T-helper 1 cell (primary cell): ENCODE measurements at places on chromosomes 1 and 21.

GRCh38 chr1:17558541-17558940, 19.0 kb downstream of the ARHGEF10L start:
- no peak for DNase-seq

GRCh38 chr1:238581332-238581731, 690.6 kb upstream of the ZP4 start:
- DNase-seq = no peak

DNA sequence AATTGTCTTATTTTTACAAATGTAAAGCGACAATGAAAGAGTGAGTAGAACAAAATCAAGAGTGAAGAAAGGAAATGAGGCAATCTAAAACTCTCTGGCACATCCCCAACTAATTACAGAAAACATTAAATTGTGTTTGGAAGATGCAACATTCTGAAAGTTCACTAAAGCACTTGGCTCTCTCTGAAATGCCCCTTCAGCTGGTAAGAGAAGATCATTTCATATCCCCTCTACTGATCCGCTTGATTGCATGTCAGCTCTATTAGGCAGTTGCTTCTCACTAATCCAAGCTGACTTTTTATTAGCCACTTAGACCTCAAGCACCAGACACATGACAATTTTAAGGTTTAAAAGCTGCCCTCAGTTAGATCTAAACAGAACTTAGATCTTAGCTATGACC, 262.8 kb upstream of the PRMT6 start:
- DNase-seq = no peak

DNA sequence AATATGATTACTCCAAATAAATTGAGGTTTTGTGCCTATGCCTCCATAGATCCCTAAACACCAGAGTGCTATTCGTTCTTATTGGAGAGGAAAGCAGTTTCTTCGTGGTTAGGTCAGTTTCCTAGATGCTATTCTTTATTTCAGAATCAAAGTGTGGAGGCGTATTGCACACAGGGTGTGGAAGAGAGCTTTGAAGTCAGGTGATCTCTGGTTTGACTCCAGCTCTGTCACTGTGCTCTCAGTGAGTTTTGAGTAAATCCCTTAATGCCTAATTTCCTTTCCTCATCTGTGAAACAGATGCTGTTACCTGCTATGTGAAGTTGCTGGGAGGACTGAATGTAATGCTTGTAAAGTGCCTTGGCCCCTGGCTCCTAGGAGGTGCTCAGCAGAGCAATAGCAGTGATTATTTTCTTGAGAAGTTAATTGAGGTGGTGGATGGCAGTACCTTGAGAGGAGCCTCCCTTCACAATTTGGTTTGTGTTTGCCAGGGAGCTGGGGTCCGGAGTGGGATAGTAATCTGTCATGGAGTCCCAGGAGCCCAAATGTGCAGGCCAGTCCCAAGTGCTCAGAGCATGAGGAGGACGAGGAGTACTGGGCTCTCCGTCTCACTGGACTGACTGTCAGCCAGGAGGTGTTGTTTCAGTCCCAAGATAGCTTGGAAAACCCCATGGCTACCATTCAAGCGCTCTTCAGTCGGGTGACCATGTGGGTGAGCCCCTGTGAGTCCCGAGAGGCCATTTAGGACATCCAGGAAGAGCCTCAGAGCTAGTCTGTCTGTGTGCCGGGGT, 14.9 kb downstream of the NTPCR start:
- DNase-seq = no peak

- DNase-seq = no peak
These were observed 987 bp upstream of the CDCP2 start for GRCh38 chr1:54153535-54154439.

GRCh38 chr1:20389571-20389970, 96.4 kb downstream of the CAMK2N1 start:
- DNase-seq = no peak

- no peak for DNase-seq
These were observed 137.6 kb upstream of the SGIP1 start for GRCh38 chr1:66396212-66396890.

- peak; percentile 70 for DNase-seq
These were observed 8.0 kb upstream of the COL6A1 start for GRCh38 chr21:45973475-45974072.

DNA sequence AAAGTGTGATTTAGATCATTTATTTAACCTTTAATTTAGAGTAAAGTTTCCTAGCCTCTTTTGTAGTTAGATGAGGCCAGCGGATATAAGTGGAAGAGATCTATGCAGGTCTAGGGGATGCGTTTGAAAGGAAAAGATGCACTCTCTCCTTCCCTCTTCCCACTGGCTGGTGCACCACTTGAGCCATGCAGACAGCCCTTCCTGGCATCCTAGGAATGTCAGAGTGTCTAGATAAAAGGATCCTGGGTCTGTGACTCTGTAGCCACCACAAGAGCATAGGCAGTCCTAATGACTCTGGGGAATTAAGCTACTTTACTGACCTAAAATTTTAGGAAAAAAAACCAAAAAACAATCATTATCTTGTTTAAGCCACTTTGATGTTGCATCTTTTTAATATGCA, 16.0 kb upstream of the STUM start:
- no peak for DNase-seq

GRCh38 chr1:167491586-167492461, 26.5 kb downstream of the CD247 start:
- no peak for DNase-seq

GRCh38 chr1:208562151-208562960, 318.2 kb upstream of the PLXNA2 start:
- no peak for DNase-seq

DNA sequence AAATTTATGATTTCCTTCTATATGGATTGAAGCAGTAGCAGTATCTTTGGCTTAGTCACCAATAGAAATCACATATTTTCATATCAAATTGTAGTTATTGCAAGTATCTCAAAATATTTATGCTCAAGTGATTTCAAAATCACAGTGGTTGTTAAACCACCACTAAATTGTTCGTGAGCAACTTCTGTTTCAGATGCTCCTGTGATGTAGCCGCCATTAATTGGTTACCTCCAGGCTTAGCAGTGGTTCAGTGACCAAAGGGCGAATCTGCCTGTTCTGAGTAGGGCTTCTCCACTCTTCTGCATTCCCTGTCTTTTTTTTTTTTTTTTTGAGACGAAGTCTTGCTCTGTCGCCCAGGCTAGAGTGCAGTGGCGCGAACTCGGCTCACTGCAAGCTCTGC, 1.9 kb upstream of the CNKSR1 start:
- DNase-seq = no peak

DNA sequence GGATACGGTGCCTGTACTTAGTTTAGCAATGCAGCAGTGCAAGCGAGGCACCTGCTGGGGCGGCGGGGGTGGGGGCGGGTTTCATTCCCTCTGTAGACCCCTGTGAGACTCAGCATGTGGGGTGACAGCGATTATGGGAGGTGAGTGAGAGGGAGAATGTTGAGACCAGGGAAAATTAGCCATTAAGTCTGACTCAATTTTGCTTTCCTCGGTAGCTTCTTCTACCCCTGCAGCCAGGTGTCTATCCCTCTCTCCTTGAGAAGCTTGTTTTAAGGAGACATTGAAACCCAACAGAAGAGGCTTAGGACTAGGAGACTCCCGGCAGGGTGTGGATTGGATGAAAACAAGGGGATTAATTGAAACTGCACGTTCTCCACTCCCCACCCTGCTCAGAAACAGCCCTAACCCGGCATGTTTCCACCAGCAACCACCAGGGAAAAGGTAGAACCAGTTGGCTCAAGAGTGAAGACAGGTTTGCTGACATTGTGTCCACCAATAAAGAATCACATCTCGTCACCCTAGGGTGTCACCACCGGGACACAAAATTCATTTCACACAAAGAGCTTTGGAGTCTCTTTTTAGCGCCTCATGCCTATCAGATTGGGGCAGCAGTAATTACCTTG, 20.6 kb upstream of the ATF3 start:
- no peak for DNase-seq

DNA sequence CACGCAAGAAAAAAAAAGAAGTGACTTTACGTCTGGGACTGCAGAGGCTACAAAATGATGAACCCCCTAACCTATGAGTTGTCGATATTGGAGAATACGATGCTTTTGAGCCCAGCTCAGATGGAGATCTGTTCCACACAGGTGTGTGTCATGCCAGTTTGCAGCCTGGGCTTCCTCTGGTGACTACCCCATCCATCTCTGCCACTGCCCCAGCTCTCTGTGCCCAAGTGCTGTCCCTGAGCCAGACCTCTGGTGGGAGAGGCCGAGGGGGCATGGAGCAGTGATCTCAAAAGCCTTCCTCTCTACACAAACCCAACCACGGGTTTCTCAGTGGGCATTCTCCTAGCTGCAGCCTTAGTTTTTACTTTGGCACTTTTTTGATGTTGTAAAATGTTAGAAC, 141.0 kb downstream of the CLIC6 start:
- no peak for DNase-seq

GRCh38 chr1:202710070-202711045, at the start of gene SYT2:
TSS of gene SYT2 (minus strand) at chr1:202710454. CDS start at chr1:202605772, 104,682 bp downstream.
- DNase-seq = no peak

DNA sequence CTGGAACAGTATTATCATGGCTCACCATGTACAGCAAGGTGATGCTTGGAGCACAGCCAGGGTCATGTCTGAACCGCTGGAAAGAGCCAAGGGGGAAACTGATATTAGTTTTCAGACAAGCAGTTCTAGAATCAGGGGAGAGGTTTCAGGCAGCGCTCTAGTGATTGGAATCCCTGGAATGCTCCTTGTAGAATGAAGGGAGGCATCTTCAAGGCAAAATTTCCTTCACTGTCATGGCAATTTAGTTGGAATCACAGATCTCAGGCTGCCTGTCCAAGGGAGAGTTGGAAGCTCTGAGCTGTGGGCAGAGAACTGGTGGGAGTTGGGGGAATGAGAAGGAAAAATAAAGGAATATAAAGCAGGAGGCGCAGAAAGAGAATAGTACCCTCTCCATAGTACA, 737.1 kb downstream of the PTPRU start:
- DNase-seq = no peak

DNA sequence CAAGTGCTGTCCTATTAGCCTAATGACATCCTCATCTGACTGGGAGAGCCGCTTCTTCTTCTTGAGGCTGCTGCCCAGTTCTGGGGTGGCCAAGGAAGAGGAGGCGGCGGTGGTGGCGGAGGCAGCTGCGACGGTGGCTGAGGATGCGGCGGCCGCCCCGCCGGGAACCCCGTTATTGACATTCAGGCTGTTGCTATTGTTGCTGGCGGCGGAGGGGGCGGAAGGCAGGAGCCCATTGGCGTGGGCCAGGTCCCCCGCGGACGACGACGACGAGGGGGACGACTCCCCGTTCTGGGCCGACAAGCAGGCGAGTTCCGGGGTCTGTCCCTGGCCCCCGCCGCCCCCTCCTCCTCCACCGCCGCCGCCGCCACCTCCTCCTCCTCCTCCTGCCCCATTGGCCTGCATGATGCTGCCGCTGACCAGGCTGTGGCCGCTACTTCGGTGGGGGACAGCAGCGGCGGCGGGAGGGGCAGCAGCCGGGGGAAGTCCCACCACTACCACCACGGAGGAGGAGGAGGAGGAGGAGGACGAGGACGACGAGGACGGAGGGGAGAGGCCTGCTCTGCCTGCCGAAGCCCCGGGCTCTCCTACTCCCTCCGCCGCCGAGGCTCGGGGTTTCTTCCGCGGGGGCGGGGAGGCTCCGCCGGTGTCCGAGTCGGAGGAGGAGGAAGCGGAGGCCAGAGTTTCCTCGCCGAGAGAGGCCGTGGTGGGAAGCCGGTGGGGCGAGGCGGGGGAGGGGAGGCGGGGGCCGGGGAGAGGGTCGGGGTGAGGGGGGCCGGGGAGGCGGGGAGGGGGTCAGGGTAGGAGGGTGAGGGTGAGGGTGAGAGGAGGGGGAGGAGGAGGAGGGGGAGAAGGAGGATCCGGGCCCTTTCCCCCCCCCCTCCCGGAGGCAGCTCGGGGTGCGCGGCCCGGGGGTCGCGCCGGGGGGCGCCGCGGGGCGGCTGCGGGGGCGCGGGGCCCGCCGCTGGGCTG, 610 bp downstream of the WDR26 start:
- DNase-seq = peak; percentile 45

GRCh38 chr1:112172294-112172882, 182.9 kb upstream of the KCND3 start:
- DNase-seq = no peak

- DNase-seq = peak; percentile 24
These were observed 18.4 kb downstream of the LORICRIN start for GRCh38 chr1:153277852-153278251.

GRCh38 chr1:117826540-117827078, 102.8 kb downstream of the GDAP2 start:
- DNase-seq = no peak

DNA sequence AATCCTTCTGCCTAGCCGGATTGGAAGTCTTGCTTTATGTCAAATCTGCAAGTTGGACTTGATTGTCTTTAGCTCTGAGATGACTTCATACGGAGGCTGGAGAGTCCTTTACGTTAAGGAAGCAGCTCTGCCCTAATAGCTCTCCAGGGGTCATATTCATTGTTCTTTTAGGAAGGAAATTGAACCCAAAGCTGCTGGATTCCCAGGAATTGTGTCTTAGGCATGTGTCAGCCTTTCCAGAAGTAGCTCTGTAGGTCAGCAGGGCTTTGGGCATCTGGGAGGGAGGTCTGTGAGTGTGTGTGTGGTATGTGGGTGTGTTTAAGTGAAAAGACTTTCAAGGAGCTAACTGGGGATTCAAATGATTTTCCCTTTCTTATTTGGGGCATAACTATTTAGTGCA, 82.4 kb downstream of the ABCA4 start:
- DNase-seq = no peak

DNA sequence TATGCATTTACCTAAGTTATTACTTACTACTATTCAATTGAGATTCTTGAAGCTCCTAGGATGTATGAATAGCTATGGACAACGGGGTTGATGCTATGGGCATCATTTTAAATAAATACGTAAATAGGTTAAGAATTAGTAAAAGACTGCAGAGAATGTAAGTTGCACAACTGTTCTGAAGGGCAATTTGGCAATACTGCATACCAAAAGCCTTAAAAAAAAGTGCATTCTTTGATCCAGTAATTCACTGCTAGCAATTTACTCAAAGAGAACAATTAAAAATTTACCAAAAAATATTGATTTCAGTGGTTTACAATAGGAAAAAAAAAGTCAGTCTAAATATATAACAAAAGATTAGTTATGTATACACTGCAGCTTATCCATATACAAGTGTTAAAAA, 3.5 kb downstream of the ARPC5 start:
- DNase-seq = no peak

GRCh38 chr1:108316545-108316944, 72.7 kb upstream of the NBPF4 start:
- no peak for DNase-seq

- DNase-seq = no peak
These were observed 17.7 kb downstream of the NMNAT1 start for GRCh38 chr1:9960706-9961562.

DNA sequence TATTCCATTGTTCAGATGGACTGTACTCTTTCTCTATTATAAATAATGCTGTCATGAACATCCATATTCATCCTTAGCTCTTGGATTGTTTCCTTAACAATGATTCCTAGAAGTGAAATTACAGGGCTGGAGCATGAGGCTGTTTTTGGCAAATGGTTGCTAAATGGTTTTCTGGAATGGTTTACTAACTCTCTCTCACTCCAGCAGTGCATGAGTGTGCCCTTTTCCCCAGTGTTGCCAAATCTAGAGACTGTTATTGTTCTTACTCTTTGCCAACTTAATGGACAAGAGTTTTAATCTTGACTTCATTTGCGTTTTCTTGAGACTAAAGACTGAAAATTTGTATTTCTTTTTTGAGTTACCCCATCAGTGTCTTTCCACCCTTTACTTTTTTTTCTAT, 113.0 kb downstream of the PAPPA2 start:
- DNase-seq = no peak

GRCh38 chr1:179825798-179826460, 51.7 kb downstream of the TOR1AIP2 start:
- DNase-seq = no peak
